ENCODE measurements at places on chromosomes 5 and 9.

DNA sequence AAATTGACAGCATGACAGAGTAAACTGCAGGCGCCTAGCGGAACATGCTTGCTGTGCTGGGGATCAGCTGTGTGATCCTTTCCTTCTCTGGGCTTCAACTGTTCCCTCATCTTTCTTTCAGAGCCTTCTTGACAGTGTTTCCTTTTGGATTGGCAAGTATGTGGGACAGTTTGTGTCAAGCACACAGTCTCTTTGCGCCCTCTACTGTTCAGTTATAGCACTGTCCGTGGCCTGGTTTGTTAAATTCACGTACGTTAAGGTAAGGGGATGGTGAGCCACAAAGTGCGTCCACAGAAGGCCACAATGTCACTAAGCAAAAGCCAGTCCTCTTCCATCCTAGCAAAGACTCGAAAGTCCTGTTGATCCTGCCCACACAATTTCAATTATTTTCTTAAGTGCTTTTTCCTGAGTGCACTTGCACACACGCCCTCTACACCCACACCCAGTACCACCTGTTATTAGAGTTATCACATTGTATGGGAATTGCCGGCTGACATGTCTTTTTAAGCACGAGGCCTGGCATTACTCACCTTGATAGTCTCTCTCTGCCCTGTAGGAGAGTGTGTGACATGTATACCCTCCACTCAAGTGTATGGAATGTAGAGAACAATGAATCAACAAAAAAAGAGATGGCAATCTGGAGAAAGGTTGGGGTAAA is 22.5 kb upstream of the PTPN3 start:
- DNase-seq, result peak; percentile 88

GRCh38 chr5:12419075-12419474 is 514.8 kb upstream of the CTNND2 start:
- no peak for DNase-seq

DNA sequence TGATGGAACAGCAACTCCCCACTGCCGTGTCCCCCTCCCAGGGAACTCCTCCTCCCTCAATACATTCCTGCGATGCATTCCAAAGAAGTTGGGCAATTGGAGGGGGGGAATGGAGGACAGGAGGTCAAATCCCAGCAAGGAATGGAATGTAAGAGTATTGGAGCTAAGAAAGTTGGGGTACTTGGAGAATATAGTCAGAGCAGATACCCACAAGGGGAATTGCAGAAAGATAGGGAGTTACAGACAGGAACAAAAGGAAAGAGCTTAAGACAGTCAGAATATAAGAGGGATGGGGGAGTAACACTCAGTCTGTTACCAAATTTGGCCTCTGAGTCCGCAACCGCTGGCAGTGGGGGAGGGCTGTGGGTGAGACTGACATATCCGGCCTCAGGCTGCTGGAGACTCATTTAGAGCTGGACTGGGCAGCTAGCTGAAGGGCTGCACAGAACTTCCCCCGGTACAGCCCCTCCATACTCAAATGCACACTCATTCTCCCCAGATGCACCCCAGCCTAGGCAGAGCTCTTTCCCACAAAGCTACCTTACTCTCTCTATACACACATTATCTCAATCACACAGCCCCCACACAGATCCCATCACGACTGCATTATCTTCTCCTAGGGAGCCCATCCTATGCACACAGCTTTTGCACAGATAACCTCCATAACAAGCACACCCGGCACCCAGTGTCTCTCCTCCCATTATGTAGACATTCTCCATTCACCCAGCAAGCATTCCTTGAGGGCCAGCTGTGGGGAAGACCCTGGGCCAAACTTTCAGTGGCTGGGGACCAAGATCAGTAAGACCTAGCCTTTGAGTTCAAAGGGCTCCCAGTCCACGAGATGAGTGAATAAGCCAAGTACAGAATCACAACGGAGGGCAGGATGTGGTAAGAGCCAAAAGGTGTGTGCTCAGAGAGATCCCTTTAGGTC is 3.7 kb downstream of the TLN1 start:
- DNase-seq, result no peak

DNA sequence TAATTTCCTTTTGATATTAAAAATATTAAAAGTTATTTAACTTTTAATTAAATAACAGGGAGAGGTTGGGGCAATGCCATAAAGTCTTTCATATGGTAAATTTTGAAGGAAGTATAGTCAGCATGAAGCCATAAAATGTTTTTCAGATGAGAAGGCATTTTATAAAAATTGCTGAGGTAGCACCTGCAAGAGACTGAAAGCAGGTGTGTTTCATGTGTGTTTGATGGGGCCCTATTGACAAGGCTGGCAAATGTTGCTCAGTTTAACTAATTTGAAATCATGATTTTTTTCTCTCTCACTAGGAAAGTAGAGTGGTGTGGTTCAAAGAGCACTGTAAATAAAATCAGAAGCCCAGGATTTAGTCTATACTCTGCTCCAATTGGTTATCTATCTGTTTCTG is 805.8 kb upstream of the C9orf72 start:
- DNase-seq, result no peak

- no peak for DNase-seq
Observed at GRCh38 chr9:20693068-20693467, 9.0 kb downstream of the FOCAD start.

GRCh38 chr9:110240198-110240597 is 16.1 kb downstream of the TXN start:
- DNase-seq, result no peak

DNA sequence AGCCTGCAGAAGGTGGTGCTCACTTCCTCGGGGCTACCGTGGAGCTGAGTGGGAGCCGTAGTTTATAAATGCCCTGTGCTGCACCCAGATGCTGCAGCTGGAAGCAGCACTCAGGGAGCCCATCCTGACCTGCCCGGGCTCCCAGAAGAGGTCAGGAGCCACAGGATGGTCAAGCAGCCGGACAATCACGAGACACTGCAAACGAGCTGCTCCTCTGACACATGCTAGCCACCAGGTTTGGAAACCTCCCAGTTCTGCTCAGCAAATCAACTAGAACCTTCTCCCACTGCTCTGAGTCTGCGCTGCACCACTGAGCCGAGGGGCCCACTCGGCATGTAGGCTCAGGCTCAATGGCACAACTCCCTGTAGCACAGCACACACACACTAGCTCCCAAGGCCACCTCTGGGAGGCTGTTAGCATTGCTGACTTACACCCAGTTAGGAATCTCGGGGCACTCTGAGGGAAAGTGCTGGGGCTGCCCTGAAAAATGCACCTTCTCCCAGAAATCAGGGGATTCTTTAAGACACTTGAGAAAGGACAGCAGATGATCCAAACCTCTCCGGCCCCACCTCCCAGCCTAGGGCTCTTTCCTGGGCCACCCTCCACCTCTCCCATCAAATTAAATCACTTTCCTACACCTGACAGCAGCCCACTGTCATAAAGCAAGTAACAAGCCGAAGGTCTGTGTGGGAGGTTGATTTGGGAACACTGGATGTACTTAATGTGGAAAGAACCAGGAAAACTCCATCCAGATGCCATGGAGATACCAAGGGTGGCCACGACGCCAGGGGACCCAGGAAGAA is 59.1 kb downstream of the PSMB7 start:
- no peak for DNase-seq

DNA sequence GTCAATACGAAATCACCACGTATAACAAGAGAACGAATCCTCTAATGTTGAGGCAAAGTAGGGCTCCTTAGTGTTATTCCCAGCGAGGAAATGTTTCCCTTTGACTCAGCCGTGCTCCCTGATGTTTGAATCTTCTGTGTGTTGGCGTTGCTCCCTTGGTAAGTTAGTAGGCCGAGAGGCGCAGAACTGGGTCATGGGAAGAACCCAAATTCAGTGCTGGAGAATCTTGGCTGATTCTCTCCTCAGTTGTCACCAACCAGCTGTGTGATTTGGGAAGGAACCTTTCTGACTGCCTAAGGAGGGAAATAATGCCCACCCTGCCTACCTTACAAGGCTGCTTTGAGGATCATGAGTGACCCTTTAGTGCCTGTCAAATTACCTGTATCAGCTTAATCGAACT is 22.5 kb downstream of the PRKACG start:
- DNase-seq, result no peak

GRCh38 chr5:22465177-22465576 is 388.0 kb downstream of the CDH12 start:
- DNase-seq, result no peak

GRCh38 chr9:70362952-70363351 is 51.5 kb downstream of the KLF9 start:
- no peak for DNase-seq

- DNase-seq, result peak; percentile 69
Observed at GRCh38 chr9:19946441-19947109, 157.7 kb upstream of the SLC24A2 start.

DNA sequence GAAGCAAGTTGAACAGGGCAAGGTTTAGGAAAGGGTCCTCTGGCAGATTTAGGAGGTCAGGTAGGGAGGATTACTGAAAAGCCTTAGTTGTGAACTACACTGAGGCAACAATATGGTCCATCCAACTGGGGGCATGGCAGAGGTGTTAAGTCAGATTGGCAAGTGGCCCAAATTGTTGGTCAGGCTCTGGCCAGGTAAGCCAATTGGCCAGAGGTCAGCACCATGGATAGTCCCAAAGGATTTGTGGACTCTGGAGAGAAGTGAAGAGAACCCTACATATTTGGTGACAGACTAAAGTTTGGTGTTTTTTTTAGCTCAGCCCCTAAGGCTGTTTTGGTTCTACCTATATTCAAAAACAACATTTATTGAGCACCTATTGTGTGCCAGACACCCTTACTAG is 39.1 kb upstream of the RASGRF2 start:
- no peak for DNase-seq

GRCh38 chr5:146647656-146648199 is 131.7 kb upstream of the GPR151 start:
- peak; percentile 56 for DNase-seq

DNA sequence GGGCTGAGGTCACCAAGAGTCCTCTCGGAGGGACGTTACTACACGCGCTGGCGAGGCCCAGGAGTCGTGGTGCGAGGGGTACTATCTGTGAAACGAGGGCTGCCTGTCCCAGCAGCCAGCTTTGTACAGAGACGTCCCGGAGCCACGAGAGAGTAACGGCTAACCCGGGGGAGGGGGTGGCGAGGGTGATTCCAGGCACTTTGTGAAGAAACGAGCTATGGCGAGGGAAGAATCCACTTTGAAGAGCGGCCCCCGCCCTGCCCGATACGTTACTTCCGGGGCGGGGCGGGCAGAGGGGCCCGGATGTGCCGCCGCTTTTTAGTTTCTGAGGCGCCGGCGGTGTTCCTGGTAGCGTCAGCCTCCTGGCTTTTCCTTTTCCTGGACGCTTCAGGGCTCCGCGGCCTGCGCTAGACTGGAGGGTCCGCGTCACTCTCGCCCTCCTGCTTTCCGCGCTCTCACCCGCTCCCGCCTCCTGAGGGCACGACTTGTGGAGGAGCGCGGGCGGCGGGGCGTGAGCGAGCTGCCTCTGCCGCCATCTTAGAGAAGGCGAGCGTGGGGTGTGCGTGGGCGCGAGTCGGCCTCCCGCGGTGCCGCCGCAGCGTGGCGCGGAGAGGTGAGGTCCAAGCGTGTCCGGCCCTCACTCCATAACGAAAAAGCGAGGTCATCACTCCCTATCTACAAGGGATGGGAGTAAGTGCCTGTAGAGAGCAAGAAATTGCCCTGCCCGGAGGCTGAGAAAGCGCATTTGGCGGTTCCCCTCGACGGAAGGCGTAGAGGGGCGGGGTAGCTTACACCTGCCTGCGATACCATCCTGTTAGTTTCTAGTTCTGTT is 580 bp upstream of the RFX3 start:
- peak; percentile 96 for DNase-seq

DNA sequence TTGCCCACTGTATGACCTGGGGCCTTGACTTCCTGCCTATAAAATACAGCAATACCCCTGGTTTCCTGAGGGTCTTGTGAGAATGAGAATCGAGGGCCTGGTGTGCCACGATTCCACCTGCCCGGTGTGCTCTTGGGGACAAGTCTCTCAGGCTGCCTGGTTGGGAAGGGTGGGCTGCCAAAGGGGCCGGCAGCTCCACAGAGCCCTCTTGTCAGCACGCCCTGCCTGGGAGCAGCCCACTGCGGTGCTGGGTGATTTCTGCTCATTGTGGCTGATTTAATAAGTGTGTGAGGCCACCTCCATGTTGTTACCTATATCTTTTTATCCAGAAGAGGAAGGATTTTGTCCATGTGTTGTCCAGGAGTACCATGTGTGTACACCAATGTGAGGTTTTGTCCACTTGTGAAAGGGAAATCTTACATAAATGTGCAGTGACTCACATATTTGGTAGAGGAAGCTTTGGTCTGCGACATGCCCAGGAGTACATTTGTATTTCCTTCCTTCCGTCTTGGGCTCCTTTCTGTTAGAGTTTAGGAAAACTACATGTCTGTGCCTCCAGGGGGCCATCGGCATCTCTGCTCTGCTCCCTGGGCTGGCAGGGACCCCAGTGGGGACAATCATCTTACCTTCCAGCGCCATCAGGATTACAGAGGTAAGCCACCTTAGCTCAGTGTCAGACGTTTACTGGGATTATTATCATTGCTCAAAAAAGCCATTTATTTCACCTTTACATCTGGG is 108.6 kb downstream of the PHF2 start:
- DNase-seq, result no peak

DNA sequence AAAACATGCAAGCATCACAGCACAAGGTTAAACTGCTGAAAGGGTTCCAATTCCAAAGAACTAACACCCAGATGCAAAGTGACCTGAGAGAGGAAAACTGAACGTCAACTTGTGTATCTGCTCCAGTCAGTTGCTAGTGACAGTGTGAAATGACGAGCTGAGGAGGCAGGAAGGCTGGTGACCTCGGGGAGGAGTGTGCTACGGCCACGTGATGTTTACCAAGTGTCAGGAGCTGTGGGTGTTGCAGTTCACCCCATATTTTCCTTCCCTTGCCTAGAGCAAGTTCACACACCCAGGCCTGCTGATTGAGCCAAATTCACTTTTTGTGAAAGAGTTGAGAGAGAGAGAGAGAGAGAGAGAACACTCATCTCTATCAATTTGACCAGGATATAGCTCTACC is 231.6 kb upstream of the ANKH start:
- DNase-seq, result no peak

DNA sequence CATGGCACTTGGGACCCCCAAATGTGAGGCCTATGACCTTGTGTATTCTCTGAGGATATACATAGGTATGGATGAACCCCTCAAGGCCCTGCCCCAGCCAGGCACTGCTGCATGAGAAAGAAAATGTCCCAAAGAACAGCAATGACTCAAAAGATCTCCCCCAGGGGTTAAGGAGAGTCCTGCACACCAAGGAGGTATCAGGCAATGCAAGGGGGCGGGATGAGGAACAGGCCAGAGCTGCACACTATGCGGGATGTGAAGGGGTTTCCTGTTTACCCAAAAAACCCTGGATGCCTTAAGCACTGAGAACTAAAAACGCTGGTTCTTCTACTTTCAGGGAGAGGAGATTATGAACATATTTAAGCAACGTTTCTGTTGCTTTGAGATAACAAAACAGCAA is 3.4 kb downstream of the RAPGEF1 start:
- no peak for DNase-seq
